ENCODE measurements at places on chromosomes 1 and 21. TPM values are rescaled to one million over a fixed set of nuclear protein-coding genes. Genes with fewer than 3 reads are reported as not detected.

Gene XCL1
- 0.11 TPM for total RNA-seq

Gene CTNNBIP1
- total RNA-seq, result 20.1 TPM

Gene TCHH
- total RNA-seq, result under 0.01 TPM

Gene FMN2
- 0.69 TPM for total RNA-seq

Gene RHBDL2
- total RNA-seq, result 0.69 TPM

Gene CRYBG2
- not detected for total RNA-seq

Gene ZNF695
- total RNA-seq, result not detected

Gene IGSF8
- total RNA-seq, result 32.9 TPM

Gene SMCP
- total RNA-seq, result not detected

Gene HCRTR1
- not detected for total RNA-seq

Gene PTPN7
- total RNA-seq, result 28.0 TPM

Gene UBXN10
- 1.8 TPM for total RNA-seq

Gene TMEM61
- 20.9 TPM for total RNA-seq

Gene SHISA4
- 116 TPM for total RNA-seq

Gene DIO1
- 0.11 TPM for total RNA-seq

Gene BRINP2
- total RNA-seq, result 11.2 TPM

Data from adrenal gland (tissue), 19 donors.